ENCODE measurements at places on chromosomes 6 and 20.

DNA sequence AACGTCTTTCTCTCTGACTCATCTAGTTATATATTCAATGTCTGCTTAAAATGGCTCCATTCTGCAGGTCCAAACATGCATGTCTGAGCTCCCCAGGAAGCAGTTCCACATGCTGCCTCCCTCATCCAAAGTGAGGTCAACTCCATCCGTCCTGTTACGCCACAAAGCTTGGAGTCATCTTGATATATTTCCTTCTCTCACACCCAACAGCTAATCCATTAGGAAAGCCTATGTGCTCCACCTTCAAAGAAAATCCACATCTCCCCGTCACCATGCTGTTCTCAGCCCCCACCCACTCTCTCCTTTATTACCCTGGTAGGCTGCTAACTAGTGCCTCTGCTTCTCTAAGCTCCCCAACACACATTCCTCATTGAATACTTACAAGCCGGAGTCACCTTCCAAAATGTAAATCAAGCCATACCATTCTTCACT lies 130.2 kb upstream of the SYNDIG1 start:
- DNase-seq: no peak

DNA sequence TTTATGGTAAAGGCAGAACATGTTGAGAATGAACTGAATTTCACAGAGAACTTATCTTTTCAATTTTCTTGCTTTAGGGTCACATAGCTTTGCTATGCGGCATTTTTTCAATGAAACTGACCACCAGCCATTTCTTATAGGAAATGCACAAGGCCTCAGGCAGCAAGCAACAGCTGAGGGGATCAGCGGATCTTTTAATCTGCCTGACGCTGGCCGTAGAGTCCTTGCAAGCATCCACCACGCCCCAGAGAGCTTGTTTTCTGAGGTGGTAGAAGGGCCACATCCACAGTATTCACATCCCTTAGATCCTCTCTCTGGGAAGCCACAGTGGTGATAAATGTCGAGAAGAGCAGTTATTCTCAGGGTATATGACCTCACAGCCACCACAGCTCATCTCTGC lies 34.3 kb downstream of the FLRT3 start:
- no peak for DNase-seq

- no peak for DNase-seq
Measured at GRCh38 chr6:139970591-139970991, 596.1 kb upstream of the CITED2 start.

DNA sequence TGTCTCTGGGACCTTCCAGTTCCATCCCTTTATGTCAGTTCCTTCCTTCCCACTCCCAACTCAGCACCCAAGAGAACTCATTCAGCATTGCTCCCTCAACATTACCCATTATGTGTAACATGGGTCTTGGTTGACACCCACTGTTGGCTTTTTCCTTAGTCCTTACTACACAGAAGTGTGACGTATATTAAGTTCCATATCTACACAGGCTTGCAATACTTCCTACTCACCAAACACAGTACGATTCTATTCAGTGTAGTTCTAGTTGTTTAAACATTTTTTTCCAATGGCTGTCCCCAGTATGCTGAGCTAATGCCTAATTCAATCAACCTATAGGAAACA lies 37.7 kb downstream of the ARHGAP18 start:
- no peak for DNase-seq

GRCh38 chr6:89970609-89971337 lies 76.5 kb downstream of the GJA10 start:
- no peak for DNase-seq

DNA sequence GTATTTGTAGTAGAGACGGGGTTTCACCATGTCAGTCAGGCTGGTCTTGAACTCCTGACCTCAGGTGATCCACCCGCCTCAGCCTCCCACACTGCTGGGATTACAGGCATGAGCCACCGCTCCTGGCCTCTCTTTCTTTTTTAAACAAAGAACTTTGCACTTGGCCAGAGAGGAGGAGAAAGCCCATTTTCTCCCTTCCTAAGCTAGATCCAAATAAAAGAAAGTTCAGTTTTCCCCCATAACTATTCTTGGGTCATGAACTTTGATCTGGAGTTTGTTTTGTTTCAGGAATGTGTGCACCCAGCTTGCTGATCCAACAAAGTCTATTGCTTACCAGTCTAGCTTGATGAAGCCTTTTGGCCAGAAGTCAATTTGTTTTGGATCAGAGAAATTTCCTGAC lies 23.4 kb downstream of the KCNS1 start:
- no peak for DNase-seq

GRCh38 chr6:143845033-143845432 lies 1.9 kb downstream of the LTV1 start:
- DNase-seq: no peak

DNA sequence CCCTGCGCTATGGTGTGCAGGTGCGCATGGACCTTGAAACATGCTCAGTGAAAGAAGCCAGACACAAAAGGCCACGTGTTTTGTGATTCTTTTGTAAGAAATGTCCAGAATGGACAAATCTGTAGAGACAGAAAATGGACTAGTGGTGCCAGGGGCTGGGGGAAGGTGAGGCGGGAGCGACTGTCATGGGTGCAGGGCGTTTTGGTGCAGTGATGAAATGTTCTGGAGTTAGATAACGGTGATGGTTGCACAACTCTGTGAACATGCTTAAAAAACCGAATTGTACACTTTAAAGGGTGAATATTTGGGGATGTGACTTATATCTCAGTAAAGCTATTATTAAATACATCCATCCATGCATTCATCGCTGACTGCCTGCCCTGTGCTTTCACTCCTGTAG lies 31.7 kb upstream of the NTSR1 start:
- no peak for DNase-seq

DNA sequence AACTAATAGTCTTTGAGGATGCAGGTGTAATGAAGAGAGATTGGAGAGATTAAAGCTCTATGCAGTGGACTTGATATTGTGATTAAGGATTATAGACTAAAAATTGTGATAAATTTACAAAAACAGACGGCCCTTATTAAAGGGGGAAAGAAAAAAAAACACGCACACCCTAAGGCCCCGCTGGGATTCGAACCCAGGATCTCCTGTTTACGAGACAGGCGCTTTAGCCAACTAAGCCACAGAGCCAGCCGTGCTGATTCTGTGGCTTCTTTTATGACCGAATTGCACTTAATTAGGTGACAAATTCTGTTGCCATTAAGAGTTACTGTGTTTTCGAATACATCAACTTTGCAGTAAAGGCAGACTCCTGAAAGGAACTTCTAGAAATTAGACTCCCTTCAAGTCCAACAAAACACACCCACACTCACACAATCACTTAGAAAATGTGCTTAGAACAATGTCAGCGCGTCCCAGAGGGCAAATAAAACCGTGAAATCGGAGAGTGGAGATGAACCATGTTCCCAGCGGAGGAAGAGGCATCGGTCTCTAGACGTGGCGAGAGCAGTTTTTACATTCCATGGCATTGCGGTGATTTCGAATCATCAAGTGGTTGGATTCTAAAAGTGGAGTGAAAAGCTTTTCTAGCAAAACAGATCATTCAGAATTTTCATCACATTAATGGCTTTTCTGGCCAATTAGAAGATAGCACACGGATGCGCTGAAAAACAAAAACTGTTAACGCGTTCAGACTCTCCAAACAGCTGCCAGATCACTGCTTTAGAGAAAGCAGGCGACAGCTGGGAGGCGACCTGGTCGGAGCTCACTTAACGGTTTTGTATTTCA lies 122.6 kb downstream of the GPX5 start:
- no peak for DNase-seq

- DNase-seq: no peak
Measured at GRCh38 chr20:21554985-21555384, 41.1 kb upstream of the NKX2-2 start.

DNA sequence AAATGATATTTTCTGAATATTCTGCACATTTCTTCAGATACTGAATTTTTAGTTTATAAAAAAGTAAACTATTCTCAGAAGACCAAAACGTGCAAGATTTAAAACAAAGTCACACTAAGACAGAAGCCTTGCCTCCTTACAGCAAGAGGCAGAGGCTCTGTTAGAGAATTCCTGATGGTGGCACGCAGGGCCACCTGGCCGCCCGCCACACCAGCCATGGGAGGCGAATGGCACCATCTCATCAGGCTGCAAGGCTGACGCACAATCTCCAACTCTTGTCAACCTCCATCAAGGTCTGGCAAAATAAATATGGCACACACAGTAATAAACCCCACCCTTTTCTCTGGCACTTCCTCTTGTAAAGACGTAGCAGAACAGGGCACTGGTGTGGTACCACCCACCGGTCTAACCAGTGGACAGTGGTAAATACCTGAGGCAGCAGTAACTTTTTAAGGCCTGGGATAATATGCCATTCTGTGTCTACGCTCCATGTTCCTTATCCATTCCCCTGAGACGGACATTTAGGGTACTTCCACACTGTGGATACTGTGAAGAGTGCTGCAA lies 111.4 kb downstream of the WDR27 start:
- no peak for DNase-seq

DNA sequence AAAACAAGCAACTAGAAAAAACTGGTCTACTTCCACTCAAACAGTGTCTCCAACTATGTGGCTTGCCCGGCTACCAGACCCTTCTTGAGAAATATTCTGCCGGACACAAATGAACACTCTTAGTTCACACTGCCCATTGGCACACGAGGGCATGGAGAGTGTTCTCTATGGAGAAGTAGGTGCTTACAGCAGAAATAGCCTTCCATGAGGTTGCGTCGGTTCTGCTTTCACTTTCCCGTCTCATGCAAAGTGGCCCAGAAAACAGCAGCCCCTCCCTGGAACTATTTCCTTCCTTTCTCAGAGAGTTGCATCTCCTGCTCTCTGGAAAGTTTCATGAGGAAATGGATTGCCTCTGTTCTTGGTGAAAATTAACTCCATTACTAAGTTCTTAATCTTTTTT lies 9.5 kb upstream of the HLA-DOA start:
- DNase-seq: no peak

GRCh38 chr6:11189865-11190624 lies 42.4 kb downstream of the NEDD9 start:
- no peak for DNase-seq

DNA sequence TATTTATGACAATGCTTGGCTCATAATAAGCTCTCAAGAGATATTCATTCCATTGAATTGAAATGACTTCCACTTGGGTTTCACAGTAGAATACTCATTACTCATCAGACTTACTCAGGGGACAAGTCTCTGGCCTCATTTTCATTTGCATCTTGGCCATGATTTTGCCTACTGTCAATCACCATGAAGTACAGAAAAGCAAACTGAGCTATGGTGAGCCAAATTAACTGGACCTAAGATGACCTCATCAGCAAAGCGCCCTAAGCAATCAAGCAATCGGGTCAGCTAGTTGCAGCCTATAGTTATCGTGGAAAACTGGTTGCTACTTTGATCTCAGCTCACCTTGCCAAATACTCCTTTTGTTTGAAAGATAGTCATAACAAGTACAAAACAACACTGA lies 494.7 kb upstream of the SLC35B3 start:
- no peak for DNase-seq

DNA sequence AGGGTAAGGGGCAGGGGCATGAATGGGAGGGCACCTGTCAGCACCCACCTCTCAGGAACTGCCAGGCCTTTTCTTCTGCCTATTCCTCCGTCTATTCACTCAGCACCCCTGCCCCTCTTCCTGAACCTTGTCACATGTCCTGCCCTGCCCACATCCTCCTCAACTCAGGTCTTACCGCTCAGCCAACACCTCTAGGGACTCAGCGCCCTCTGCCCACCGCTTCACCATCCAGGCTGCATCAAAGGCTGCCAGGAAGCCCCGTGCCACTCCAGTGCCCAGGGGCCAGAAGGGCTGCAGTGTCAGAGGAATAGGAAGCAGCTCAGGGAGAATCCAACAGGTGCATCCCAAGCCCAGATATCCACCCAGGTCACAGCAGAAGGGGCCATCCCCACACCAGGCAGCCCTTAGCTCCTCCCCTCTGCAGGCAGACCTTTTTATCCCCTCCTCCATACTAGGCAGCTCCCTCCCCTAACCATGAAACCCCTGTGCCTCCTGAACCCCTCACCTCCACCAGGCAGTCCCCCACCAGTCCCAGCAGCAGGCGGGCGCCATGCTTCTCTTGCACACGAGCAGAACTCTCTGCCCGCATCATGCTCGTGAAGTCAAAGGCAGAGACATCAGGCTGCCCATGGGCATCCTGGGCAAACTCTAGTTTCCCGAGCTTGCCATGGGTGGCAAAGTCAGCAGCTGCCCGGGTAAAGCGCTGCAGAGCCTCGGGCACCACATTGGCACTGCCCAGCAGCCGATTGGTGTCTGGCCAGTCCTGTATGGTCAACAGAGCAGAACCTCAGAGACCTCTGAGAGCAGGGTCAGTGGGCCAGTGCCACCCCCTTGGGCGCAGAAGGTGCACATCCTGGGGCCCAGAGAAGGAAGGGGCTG lies 5.5 kb downstream of the MICAL1 start:
- no peak for DNase-seq

DNA sequence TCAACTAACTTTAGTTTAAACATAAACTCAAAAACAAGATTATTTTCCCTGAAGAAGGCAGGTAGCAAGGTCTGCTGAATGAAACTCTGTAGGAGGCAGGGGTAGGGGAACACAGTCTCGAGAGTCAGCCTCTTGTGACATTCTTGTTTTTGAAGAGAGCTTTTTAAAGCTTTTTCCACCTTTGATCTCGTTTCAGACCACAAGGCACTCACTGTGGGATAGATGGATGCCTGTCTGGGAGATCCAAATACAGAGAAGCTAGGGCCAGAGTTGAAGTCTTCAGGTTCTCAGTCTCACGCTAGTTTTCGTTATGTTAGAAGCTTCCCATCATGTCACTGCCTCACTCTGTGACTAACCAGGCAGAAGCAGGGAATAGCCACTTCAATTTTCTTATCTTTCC lies 14.9 kb downstream of the F13A1 start:
- DNase-seq: no peak

- no peak for DNase-seq
Measured at GRCh38 chr6:20640181-20640580, 105.9 kb downstream of the CDKAL1 start.

- no peak for DNase-seq
Measured at GRCh38 chr20:21096321-21097043, 9.7 kb downstream of the LINC00237 start.

GRCh38 chr6:130724089-130724488 lies 103.1 kb upstream of the SMLR1 start:
- no peak for DNase-seq

DNA sequence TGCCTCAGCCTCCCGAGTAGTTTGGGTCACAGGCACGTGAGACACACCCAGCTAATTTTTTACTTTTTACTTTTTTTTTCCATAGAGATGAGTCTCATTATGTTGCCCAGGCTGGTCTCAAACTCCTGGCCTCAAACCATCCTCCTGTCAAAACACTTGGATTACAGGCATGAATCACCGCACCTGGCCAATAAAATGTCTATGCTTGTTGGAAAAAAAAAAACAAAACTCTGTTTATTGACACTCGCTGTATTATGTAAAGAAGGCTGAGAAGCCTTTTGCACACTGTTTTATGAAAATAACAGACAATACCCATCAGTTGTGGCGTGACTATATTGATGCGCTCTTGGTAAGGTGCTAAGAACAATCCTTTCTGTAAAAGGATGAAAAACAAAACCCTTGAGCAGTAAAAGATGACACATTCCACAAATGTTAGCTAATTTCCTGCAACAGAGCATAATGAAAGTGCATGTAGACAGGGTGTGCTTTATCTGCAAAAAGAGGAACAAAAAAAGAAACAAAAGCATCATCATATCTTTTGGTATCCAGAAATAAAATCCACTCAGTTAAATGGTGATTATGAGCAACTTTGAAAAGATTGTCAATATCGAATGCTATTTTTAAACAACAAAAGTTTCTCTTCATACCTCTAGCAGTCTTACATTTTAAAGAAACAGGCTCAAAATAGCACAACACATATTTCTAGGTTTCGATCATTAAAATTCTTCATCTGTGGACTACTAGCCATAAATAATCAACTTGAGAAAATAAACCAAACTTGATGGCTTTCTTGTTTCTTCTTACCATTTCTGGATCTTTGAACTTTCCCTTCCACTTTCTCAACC lies 108.3 kb upstream of the PHACTR1 start:
- no peak for DNase-seq
